ENCODE measurements at places on chromosomes 2 and 18.

DNA sequence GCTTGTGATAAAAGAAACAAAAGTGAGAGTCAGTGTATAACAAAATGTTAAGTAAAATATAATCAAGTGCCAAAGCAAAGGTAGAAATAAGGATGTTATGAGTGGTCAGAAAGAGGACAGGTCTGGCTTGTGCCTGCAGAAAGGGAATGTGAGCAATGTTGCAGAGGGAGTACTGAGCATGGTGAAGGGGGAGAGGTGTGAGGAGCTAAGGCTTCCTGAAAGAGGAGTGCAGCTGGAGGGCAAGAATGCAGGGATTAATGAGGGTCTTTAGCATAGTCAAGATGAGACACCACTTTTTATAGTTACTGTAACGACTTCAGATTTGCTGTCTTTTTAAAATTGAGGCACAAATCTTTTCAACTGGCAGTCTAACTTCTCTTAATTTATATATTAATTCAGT, 22.0 kb upstream of the FIGN start:
- DNase-seq: no peak

DNA sequence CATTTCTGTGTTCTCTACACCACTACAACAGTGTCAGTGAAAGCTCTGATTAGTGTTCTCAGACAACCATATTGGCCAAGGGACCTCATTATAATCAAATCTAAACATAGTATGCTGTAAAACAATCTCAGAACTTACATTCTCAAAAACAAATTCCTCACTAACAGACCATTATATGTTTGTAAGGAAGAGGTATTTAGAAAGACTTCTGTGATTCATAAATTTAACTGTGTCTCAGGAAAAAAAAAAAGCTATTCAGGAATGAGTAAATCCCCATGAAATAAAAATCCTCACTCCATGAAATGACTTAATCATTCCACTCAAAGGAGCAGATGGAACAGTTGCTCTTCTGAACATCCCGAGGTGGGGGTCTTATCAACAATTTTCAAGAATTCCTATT, 413.0 kb downstream of the CDH2 start:
- DNase-seq: no peak

- no peak for DNase-seq
These were observed 695.3 kb upstream of the ZNF804A start for GRCh38 chr2:183903026-183903425.

DNA sequence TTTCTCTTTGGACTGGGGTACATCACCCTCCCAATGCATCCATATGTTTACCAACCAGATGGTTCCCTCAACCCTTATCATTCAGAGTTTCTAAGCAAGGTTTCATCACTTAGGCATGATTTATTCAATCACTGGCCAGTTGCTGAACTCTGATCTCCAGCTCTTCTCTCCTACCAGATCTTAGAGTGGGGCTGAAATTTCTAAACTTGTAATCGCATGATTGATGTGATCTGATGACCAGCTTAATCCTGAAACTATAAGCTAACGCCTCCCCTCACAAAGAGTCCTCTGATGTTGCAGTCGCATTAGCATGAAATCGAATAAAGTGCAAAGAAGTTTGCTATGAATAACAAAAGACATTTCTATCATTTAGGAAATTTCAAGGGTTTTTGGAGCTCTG, 1082.0 kb downstream of the DPP10 start:
- no peak for DNase-seq

DNA sequence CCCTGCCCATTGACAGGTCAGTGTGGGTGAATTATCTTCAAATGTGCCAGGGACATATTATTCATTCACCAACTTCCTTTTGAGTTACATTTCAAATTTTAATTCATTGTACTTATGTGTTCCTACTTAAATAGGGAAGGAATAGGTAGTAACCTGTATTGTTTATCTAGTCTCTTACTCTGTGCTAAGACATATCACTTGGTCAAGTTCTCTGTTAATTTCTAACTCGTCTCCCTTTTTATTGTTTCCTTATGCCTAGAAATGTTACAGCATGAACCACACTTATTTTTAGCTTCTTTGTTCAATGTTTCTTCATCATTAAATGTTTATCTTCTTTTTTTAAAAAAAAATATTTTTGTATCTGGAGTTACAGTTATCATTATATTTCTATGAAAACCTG, 151.9 kb downstream of the HAUS1 start:
- DNase-seq: no peak

DNA sequence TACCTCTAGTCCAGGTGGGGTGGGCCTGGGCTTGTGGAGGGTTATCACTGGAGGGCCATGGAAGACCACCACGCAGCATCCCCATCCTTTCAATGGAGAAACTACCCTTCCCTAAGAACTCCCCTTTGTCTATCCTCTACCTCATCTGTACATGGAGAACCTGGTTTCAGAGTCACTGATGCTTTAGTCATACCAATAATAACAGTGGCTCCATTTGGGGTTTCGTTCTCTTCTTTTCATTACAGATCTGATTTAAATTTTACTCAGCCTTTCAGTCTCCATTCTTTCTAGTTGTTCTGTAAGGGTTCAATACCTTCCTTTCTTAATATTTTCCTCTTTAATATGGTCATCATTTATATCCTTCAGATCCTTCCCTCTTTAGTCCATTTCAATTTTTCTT, 54.6 kb upstream of the ZFP36L2 start:
- DNase-seq: no peak

DNA sequence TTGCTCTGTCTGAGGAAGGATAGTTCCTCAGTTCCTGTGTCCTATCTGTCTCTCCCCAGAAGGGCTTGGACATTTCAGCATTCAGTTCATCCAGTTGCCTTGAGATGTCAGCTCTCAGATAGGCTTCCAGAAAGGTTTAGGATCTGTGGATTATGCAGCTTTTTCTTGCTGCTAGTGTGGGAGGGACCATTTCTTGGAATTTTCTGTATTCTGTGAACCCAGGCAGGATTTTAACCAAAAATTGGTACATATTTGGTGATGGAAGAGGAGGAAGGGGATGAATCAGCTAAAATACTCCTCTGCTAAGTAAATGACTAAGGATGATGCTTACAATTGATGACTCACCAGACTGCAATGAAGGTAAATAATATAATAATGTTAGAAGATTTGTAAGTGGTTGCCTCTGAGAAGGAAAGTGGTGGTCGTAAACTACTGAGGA, 58.6 kb upstream of the DOCK10 start:
- no peak for DNase-seq

DNA sequence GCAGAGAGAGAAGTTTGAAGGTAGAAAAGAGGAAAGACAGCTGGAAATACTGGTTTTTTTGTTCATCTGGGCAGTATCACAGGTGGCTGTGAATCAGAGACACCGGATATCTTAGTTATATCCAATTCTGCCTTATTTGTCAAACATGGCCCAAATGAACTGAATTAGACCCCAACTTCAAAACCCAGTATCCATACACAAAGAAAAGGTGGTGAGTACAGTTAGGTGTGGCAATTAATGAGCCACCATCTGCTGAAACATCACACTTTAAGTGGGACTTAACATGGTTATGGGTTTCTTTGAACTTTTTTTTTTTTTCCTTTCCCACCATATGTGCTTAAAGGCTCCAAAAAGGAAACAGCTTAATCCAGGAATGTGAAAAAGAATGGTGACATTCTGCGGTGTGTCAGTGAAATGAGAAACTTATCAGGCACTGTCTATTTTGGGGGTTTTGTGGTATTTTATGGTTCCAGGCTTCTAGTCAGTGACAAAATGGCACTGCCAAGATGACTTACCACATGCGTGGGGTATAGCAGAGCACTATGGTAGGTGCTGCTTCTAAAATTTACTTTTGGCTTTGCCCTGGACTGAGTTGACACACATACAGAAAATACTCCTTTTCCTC, 5.0 kb upstream of the TMEM178A start:
- DNase-seq: no peak

GRCh38 chr2:188798159-188798558, 176.0 kb upstream of the COL3A1 start:
- DNase-seq: no peak

DNA sequence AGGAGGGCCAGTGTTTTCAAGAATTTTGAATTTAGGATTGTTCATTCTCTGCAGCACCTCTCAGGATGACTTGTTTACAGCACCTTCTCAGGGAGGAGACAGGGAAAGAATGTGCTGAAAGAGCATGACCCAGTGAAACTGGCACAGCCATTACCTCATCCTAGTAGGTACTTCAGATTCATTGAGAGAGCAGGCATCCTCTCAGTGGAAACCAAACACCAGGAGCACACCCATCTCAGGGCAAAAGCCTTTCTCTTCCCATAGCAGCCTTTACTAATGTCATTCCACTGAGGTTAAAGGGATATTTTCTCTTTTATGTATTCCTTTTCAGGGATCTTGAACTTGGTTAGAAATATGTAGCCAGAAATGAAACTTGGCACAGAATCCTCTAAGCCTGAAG, 2.6 kb downstream of the MAP2 start:
- peak; percentile 89 for DNase-seq

DNA sequence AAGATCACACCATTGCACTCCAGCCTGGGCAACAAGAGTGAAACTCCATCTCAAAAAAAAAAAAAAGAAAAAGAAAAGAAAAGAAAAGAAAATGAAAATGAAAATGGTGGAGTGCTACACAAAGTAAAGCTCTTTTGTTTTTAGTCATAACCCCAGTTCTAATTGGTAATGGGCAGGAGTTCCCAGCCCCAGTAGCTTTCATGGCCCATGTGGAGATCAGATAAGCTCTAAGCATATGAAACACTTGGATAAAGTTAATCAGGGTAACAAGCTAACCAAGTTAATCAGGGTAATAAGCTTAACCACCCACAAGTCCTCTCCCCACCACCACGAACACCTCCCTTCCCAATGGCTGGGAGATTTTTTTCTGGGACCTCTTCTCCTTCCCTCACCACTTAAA, 240.8 kb downstream of the BCL11A start:
- no peak for DNase-seq

DNA sequence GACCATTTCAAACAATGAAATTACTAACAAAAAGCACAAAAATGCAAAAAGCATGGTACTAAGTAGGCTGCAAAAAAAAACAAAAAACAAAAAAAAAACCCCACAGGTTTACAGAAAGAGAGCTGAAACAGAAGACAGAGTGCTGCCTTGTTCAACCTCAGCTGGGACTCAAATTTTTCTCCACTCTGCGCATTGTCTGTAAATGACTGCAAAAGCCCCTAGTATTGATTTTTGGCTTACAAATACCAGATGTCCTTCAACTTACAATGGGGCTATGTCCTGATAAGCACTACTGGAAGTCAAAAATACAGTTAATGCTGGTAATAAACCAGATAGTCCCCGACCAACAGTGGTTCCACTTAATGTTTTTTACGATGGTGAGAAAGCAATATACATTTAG, 42.2 kb downstream of the UBE2E3 start:
- no peak for DNase-seq

GRCh38 chr2:181054843-181055242, 74.4 kb downstream of the UBE2E3 start:
- DNase-seq: no peak

DNA sequence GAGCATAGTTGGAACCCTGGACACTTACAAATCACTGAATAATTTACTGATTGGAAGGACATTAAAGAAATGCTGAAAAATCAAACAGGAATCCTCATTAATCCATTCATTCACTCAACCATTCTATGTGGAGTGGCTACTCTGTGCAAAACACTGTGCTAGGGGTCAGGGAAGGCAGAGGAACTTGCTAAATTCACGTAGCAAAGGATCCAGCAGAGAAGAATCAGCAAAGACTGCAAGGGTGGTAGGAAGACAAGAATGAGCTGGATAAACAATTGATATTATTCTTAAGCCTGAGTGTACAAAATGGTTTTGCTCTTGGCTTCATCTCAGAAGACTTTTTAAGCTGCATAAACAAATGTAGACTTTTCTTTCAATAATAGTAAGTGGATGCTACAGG, 164.3 kb upstream of the CAVIN2 start:
- DNase-seq: no peak

- peak; percentile 32 for DNase-seq
These were observed 13.2 kb downstream of the DYSF start for GRCh38 chr2:71466301-71467179.

DNA sequence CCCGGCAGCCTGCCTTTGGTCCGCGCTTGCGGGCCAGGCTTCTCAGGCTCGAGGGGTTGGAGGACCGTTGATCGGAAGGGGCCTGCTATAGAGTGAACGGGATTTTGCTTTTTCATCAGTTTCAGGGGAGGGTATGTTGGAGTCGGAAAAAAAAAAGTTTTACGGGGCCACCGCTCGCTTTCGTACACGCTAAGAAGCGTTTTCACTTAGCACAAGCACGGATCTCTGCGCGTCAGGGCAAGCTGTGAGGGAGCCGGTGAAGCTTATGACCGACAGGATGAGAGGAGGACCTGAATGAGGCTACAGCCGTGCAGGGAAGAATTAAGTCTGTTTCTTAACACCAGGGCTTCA, 443 bp downstream of the CPSF3 start:
- no peak for DNase-seq

GRCh38 chr2:241680827-241681599, 5.6 kb downstream of the DTYMK start:
- DNase-seq: no peak

GRCh38 chr2:220835583-220835982, 736.5 kb downstream of the EPHA4 start:
- DNase-seq: no peak

- no peak for DNase-seq
These were observed 48.1 kb downstream of the TPGS2 start for GRCh38 chr18:36780748-36781147.

DNA sequence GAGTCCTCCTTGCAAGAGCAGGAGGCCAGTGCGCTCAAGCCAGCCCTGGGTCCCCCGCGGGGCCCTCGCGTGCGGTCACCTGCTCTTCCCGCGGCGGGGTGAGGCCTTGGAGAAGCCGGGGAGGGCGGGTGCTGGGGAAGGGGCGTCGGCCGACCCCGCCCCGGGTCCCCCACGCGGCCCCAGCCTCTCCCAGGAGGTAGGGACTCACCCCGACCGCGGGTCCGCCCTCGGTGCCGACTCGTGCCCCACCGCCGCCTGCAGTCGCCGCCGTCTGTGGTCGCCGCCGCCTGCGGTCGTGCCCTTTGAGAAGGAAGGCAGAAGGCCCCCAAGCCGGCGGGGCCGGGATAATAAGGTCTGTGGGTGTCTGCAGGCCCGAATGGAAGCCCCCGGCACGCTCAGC, 32.7 kb downstream of the SERPINB8 start:
- no peak for DNase-seq

GRCh38 chr2:12918835-12919445, 202.2 kb downstream of the TRIB2 start:
- DNase-seq: no peak

GRCh38 chr2:170255137-170255536, 77.2 kb downstream of the MYO3B start:
- no peak for DNase-seq

DNA sequence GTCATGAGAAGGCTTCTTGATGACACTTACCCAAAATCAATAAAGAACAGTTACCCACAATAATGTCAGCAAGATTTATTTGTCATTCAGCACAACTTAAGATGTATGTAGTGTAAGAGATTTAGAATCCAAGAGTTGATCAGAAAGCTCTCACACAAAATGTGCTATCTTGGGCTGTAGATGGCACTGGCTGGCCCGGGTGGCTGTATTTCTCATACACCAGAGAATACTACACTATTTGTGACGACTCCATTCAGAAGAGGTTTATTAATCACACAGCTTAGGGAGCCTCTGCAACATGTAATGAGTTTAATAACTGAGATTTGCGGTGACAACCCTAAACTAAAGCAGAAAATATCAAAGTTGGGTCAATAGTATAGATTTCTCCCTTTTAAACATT, 530.4 kb upstream of the KLHL29 start:
- DNase-seq: no peak

- no peak for DNase-seq
These were observed 54.3 kb downstream of the EDAR start for GRCh38 chr2:108934583-108935245.

- DNase-seq: no peak
These were observed 210.9 kb downstream of the CDH20 start for GRCh38 chr18:61544178-61544577.

- no peak for DNase-seq
These were observed 72.3 kb downstream of the LDLRAD4 start for GRCh38 chr18:13290856-13291271.
